Stimulated activated CD4-positive, alpha-beta T cell treated with anti-CD3 and anti-CD28 coated beads, Interleukin-4, amount 100 ng/mL, for 1 hour (primary cell): ENCODE measurements at places on chromosomes 12 and 14.
A peak's percentile ranks its signal among the peaks of the same experiment; 100 is the strongest.

GRCh38 chr14:71749613-71750238 lies 182.5 kb upstream of the RGS6 start:
- DNase-seq = no peak

DNA sequence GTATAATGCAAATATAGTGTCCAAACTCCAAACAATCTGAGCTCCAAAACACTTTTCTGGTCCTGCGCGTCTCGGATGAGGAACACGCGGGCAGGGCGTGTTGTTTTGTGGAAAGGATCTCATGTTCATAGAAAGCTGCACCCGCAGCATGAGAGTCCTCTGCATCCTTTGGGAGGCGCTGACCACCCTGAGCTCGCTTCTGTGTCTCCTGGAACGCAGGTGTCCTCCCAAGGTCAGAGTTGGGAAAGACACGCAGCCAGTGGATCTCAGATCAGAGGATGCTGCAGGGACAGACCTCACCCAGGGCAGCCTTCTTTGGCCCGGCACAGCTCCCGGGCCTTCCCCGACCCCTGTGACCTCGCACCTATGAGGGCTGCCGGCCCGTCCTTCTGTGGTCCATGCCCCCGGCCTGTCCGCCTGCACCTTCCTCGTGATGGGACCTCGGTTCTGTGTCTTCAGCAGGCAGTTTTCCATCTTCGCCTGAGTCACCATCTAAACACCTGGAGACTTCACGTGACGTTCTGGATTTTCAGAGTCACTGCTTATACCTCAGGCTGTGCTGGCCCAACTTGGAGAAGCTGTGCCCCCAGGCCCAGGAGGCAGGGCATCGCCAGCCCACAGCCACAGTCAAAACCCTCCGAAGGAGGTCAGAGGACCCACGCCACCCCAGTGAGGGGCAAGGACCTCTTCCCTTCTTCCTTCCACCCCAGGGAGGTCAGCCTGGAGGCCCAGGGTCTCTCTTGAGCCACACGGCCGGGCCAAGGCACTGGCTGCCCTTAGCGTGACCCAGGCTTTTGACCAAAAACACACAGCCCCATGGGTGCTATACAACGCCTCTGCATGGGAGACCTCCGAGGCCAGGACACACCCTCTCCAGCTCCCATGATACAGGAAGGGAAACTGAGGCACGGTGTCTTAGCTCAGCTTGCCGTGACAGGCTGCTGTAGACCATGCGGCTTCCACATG lies 25.9 kb downstream of the MMP17 start:
- DNase-seq = no peak

DNA sequence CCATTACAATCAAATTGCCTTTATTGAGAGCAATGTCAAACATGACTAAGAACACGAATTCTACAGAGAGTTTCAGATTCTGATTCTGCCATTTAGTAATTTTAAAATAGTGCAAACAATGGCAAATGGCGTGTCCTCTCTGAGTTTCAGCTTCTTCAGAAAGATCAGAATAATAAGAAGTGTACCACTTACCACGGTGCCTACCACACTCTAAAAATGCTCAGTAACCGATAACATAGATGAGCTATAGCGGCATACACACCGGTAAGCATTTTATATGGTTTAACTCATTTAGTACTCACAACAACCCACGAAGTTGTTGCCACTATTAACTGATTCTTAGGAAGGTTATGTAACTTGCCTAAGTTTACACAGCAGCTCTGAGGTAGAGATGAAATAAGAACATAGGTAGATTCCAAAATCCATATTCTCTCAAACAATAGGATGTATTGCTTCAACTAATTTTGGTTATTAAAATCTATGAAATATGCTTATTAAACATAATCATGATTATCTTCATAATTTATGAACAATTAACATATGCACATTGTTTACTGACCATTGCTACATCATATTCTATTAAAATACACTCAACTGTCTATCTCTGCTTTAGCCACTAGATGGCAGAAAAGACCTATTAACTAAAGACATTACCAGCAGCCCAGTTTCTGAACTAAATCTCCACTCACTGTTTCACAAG lies 38.3 kb downstream of the SLC6A15 start:
- DNase-seq = no peak

DNA sequence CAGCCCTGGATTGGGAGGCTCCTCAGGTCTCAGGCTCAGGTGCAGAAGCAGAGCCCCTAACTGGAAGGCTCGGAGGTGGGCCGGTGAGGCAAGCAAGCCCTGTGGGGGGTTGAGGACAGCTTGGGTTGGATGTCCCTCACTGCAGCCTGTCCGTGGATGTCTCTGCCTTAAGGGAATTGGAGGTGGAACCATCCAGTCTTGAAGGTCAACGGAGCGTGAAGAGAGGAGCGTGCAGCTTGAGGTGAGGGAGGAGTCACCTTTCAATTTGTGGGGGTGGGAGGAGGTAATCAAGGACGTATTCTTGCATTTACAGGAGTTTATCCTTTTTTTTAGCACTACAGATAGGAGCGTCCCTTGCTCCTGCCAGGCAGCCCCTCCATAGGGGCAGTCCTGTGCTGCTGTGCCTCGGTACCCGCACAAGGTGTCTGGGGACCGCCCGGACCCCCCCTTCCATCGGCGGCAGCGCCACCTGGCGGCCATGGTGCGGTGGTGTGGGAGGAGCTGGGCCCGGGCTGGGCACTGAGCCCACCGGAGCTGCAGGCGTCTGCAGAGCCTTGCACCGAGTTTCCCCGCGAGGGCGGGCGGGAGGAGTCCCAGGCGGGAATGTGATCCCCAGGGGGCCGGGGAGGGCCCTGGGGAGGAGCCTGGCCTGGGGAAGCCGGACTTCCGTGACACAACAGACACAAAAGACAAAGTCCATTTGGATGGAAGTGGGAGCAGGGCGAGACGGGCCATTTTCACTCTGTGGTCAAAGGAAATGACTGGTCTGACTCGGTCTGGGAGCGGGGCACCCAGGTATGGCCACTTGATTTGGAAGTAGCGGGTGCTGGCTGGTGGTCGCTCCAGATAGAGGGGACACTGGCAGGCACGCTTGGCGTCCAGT lies 864 bp downstream of the DNAJC22 start:
- DNase-seq = peak; percentile 81

- DNase-seq = no peak
Observed at GRCh38 chr12:106220536-106220935, 27.3 kb downstream of the CKAP4 start.

DNA sequence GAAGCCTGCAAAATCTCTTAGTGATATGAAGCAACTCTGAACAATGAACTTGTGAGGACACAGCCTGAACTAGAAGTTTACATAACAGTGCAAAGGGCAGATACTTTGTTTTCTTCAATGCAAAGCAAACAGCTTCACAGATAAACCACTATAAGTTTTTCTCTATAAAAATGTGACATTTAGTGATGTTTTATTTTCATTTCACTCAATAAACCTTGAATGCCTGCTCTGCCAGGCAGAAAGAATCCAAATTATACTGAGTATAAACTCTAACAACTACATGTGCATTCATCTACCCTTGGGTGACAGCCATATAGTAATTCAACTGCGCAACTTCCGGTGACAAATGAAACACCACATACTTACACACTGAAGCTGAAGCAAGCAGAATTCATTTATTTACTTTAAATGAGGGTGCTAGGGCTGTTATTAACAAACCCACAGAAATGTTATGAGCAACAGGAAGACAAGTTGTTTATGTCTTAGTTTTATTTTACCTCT lies 10.3 kb downstream of the DCP1B start:
- DNase-seq = no peak

DNA sequence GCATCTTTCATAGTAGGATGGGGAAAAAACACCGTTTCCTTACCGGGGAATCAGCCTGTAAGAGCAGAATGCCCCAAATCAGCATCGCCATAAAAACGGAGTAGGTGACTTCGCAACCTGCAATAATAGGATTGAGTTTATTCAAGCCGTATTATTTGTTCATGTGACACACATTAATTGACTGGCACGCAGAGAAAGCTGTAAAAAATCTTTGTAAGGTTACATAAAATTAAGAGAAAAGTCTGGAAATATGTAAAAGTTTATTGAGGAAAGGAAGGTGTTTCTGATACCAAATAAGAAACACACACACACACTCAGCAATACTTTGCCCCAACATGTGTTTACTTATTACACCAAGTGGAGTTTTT lies 628 bp upstream of the CAPRIN2 start:
- DNase-seq = no peak

GRCh38 chr12:6700646-6701051 lies at the start of gene PIANP:
TSS of gene PIANP (minus strand) at chr12:6700815. CDS start at chr12:6698061, 2,754 bp downstream.
- peak; percentile 66 for DNase-seq

GRCh38 chr14:91108941-91109611 lies 4.8 kb upstream of the DGLUCY start:
- DNase-seq = peak; percentile 36

- DNase-seq = peak; percentile 44
Observed at GRCh38 chr12:106227641-106228319, 20.0 kb downstream of the CKAP4 start.

DNA sequence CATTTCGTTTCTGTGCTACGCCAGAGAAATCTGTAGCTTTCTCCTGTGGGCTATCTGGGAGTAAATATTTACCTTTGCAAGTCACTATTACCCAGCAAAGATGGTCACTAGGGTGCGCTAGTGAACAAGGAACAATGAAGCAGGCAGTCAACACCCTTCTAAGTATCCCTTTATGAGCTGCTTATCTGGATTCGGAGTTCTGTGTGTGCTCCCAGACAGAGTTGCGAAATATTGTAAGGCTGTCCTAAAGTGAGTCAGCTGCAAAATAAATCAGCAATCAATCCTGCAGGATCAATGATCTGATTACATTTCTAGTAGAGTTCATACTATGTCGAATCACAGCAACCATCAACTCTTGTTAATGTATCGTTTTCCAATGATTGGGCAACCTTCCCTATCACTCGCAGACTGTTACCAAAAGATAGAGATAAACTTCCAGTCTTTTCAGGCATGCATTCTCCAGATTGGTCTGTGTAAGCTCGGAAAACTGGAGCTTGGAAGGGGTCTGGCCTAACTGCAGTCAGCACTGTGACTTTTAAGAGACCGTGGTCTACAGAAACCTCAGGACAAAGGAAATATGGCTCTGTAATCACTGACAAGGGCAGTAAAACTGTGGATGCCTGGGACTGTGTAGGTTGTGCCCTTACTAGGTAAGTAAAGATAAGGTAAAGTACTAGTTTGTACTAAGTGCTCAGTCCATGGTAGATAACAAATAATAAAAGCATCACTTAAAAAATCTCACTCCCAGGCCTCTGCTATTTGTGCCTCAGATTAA lies 133.5 kb downstream of the KCNK10 start:
- DNase-seq = peak; percentile 27

- DNase-seq = no peak
Observed at GRCh38 chr12:124655698-124656516, 88.5 kb upstream of the NCOR2 start.

DNA sequence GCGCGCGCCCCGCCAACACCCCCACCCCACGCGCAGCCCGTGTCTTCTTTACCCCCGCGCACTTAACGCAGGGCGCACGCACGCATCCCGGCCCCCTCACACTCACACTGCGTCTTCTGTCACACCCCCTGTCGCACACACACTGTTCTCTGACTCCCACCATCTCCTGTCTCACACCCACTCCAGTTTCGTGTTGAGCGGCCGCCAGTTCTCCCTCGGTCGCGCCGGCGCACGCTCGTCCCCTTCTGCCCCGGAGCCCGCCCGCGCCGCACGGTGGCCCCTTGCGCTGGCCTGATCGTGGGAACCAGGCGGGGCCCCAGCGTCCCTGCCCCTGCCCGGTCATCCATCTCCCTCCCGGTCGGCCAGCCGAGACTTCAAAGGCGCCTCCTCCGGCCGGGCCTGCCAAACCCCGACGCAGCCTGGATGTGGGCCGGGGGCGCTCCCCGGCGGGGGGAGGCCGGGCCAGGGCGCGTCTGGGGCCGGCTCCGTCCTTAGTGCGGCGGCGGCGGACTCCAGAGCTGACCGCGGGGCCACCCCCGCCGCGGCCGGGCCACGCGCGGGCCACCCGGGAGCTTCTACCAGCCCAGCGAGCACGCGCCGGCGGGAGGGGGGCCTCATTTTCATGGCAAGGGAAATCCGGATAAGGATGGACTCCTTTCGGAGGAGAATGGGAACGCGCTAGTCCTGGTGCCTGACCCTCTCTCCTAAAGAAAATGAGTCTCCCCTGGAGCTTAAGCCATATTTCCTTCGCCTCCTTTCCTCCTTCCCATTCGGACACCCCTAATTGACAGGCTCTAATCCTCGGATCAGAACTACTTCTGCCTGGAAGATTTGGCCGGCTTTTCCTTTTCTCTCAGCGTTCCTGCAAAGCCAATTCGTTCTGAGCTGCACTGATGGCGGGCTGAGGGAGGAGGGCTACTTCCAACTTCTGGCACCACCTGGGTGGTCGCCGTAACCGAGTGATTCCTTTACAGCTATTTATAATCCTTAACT lies 82.0 kb upstream of the HMGA2 start:
- no peak for DNase-seq

- DNase-seq = no peak
Observed at GRCh38 chr12:82437744-82438143, 79.4 kb downstream of the METTL25 start.

DNA sequence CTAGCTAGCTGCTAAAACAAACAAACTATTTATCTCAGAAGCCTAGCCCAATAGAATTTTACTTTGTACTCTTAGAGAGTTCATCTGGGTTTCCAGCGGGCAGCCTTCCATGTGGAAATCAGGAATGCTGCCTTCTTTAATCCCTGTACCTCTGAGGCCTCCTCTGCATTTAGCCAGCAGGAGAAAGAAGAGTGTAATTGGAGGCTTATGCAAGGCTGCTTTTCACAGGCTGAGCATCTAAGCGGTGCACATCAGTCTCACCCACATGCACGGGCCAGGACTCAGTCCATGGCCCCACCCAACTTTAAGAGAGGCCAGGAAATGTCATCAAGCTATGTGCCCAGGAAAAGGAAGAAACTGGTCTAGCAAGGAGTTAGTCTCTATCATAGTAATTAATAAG lies 14.0 kb upstream of the PTGDR start:
- DNase-seq = no peak

GRCh38 chr12:126233625-126234024 lies 1168.4 kb downstream of the AACS start:
- DNase-seq = no peak

DNA sequence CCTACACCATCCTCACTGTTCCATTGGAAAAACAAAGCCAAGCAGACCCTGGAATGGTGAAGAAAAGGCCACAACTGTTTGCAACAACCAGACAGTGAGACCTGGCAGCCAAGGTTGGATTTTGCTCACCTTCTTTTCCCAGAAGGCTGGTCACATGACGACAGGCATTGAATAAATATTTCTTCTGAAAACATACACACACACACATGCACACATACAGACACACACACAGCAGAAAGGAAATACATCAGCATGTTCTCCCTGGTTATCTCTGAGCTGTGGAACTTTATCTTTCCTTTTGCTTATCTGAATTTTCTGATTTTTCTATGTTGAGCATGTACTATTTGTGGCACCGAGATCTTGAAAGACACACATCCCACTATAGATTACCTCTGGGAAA lies 38.0 kb upstream of the CCDC60 start:
- no peak for DNase-seq
